ENCODE measurements at places on chromosomes 7 and 10.

GRCh38 chr10:128125944-128126764 is at the start of gene MKI67:
TSS of gene MKI67 (minus strand) at chr10:128126423. CDS start at chr10:128125667, 756 bp downstream.
- DNase-seq, result peak; percentile 77

DNA sequence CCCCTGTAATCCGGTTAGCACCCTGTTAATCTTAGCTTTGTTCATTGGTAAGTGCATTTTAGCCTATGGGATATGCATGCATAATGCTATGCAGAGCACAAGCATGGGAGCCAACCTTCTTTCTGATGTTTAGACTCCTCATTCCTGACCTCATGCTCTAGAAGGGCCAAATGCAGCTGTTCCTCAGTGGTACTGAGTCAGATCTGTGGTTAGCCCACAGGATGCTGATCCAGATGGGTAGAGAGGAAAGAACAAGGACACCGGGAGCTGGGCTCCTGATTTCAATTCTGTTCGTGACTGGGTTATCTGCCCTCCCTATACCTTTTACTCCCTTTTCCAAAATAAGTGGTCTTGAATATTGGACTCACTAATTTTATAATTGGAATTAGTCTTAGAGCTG is 31.7 kb upstream of the C10orf90 start:
- DNase-seq, result no peak

GRCh38 chr7:30659312-30659711 is 22.9 kb downstream of the CRHR2 start:
- DNase-seq, result no peak

DNA sequence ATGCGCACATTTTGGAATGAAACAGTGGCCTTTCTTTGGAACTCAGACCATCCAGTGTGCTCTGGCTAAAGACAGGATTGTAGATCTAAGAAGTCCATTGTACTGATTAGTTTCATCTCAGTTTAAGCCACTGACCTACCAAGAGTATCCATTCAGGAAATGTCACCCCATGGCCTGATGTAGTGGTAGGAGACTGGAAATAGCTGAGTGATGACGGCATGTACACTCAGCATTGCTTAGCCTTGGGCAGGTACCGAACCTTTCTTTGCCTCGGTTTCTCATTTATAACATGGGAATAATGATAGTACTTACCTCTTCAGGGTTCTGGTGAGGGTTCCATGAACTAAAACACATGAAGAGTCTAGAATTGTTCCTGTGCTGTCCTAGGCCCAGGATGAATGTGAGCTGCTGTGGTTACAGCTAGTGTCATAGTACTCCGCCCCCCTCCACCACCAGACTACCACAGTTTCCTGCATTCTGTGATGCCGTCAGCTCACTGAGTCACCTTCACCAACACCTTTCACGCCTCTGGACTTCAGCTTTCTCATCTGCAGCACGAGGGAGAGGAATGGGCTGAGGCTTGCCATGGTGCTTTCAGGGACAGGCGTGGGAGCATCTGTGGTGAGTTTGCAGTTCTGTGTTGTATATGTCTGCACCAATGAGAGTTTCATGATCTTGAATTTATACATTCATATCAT is 484.0 kb upstream of the GALNT17 start:
- peak; percentile 44 for DNase-seq

GRCh38 chr10:77494327-77494726 is 143.3 kb downstream of the KCNMA1 start:
- no peak for DNase-seq

GRCh38 chr10:90051474-90051873 is 350.1 kb downstream of the KIF20B start:
- DNase-seq, result no peak

DNA sequence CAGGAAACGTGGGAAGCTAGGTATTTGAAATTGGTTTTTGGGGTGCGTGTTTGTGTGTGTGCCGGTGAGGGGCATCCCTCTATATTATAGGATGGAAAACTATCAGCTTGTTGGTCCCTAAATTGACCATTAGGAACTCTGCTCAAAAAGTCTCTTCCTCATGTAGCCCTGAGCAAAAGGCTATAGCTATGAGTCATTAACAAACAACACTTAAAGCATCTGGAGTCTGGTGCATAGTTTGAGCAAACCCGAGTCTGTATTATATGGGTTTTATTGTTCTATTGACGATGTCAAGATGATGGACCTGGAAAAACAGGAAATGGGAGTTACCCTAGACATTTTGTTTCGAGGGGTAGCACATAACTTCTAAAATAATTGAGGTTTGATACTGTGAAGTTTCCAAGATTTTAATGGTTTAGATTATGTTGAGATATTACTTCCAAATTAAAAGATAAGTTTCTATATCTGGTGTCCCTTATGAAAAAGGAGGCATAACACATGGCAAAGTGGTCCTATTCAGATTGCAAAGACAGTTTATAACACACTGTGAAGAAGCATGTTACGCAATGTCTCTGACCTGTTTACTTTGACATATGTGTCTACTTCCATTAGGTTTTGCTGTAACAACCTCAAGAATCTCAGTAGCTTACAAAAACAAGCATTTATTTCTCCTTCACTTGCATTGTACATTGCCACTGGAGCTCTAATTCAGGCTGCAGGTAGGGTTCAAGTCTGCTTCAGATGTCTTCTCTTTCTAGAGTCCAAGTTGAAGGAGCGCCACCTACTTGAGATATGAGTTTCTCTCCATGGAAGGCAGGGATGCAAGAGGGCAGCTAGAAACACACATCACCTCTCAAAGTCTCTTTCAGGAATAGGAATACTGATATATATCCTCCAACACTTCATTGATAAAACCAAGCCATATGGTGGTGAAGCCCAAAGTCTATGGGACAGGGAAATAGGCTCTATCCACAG is 357.7 kb downstream of the PHF14 start:
- no peak for DNase-seq

DNA sequence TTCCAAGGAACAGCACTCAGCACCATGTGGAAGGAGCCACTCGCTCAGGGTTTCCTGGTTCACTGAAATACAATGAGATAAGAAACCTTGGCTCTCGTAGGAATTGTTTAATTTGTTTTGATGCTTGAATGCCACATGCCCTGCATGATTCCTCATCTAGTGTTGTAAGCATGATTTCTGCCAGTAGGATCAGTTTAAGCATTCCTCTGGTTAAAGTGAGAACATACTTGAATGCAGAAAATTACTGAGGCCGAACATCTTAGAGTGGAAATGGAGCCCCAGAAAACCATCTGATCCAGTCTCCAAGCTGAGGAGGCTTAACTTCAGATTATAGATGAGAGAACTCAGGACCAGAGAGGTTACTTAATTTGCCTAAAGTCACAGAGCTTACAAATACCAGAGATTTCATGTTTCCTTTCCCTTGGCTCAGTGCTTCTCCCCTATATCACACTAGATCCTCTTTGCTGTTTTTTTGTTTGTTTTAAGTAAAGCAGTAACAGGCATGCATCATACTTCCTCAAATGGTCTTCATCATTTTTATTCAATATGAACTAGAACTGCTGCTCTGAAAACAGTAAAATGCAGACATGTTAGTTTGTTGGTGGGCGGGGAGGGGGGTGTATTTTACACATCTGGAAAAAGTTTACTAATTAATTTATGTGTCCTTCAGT is 125.1 kb downstream of the ADAM12 start:
- no peak for DNase-seq

GRCh38 chr10:75398200-75398691 is 3.3 kb downstream of the ZNF503 start:
- no peak for DNase-seq

- DNase-seq, result no peak
These were observed 10.0 kb upstream of the LRRC4 start for GRCh38 chr7:128041203-128041602.

GRCh38 chr10:13946209-13946460 is 359.4 kb downstream of the PRPF18 start:
- no peak for DNase-seq

- no peak for DNase-seq
These were observed 1.3 kb downstream of the TBC1D12 start for GRCh38 chr10:94403380-94404213.

DNA sequence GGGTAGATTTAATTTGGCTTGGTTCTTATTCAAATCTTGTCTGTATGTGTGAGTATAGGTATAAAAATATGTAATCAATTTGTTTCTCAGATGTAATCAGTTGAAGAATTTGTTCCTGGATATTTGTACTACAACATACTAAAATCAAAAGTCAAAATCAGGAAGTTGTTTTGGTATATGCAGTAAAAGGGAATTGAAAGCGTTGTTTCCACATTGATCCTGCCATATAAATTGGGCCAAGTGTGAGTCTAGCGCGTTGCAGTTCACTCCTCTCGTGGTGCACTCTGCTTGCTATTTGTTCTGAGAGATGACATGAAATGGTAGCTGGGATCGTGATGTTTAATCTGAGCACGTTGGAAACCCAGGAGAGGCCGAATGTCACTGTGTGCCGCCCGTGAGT is 55.9 kb downstream of the SHH start:
- DNase-seq, result no peak

- no peak for DNase-seq
These were observed 49.2 kb upstream of the FAM133B start for GRCh38 chr7:92639213-92639896.

GRCh38 chr10:24884316-24884715 is 68.1 kb downstream of the PRTFDC1 start:
- no peak for DNase-seq

GRCh38 chr7:83921941-83922607 is 272.5 kb downstream of the SEMA3A start:
- DNase-seq, result no peak

DNA sequence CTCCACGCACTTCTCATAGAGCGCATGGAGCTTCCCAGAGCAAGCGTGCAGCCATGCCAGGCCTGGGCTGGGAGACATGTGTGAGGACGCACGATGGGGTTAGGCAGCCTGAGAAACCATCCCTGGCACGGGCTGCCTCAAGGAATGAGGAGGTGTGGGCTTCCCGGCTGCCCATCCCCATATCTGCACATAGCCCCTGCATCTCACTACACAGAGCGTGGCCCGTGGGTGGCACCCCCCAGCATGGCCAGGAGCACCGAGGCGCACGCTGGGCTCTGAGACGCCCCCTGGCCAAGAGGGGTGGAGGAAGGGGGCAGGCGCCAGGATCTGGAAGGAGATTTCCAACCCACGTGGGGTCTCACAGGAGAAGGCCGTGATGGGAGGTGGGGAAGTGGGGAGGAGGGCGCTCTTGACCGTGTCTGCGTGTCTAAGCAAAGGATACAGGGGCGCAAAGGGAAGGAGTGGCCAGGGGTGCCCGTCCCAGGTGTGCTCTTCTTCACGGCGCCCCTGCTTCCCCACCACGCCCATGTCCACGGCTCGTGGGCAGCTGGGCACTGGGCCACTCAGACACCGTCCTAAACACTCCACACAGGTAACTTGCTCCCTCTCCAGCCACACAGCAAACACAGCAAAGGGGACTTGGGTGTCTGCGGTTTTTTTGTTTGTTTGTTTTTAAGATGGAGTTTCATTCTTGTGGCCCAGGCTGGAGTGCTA is 340.5 kb downstream of the PTPRN2 start:
- DNase-seq, result no peak

- no peak for DNase-seq
These were observed 27.8 kb upstream of the ITGB8 start for GRCh38 chr7:20302891-20303290.

DNA sequence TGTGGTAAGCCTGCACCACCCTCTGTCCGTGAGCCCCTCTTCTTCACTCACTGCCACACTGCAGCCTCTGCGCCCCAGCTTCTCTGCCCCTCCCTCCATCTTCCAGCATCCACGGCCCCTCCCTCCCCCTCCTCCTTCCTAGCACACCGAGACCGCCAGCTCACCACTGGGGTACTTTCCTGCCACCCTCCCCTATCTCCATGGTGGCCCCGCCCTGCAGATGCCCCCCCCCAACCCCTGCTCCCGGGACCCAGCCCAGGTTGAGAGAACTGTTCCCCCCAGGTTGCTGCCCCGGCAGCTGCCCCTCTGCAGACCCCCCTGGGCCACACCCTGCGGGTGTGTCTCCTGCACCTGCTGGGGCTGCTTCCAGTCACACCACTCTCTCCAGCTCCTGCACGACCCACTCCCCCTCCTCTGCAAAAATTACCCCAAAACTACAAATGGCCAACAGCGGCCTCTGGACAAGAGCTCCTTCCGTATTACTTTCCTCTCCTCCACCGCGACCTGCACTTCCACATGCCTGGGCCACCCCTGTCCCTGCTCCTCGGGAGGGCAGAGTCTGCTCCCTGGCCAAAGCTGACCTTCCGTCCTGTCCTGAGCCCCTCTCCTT is 209.2 kb upstream of the PPP2R2D start:
- DNase-seq, result no peak

GRCh38 chr7:33887266-33887975 is 17.9 kb upstream of the BMPER start:
- DNase-seq, result no peak

GRCh38 chr7:27184337-27185012 is 557 bp downstream of the HOXA11 start:
- DNase-seq, result no peak

GRCh38 chr10:12924911-12925310 is 76.6 kb downstream of the CCDC3 start:
- no peak for DNase-seq

GRCh38 chr10:95394161-95394880 is 103.5 kb upstream of the PDLIM1 start:
- DNase-seq, result no peak

DNA sequence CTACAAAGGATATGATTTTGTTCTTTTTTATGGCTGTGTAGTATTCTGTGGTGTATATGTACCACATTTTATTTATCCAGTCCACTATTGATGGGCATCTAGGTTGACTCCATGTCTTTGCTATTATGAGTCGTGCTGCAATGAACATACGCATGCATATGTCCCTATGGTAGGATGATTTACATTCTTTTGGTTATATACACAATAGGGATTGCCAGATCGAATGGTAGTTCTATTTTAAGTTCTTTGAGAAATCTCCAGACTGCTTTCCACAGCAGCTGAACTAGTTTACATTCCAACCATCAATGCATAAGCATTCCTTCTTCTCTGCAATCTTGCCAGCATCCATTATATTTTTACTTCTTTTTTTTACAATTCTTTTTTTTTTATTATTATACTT is 35.6 kb upstream of the FAM13C start:
- no peak for DNase-seq

DNA sequence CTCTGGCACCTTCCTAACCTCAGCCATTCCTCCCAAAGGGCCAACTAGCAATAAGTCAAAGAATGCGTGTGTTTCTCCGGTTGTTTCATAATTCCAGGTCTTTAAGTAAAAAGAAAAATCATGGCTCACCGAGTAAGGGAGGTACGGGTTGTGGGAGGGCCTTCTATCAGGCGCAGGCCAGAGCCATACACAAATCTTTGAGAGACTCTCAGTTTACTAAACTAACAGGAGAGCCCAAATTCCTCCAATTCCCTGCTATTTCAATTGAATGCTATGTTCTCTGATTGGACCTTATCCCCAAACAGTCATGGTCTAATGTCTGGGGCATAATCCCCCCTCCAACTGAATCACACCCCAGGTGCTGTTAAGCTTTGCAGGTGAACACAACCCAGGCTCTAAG is 26.2 kb upstream of the SLF2 start:
- no peak for DNase-seq

DNA sequence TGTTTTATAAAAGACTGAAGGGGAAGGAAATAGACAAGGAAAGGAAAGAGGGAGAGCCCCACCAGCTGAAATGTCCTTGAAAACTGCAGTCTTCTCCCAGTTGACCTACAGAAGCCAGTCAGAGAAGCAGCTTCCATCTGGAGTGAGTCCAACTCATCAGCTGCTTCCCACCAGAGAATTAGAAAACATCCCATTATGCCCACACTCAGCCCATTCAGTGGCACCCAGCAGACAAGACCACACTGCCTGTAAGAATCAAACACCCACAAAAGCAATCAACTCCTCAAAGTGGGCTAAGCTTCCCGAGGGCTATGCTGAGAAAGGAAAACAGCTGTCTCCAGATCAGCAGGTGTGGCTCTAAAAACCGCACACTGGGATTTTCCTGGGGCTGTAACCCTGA is 29.6 kb upstream of the TMEM213 start:
- no peak for DNase-seq

Data from stimulated activated CD4-positive, alpha-beta T cell treated with anti-CD3 and anti-CD28 coated beads, Interleukin-12 subunit alpha, Interleukin-12 subunit beta, amount 100 ng/mL, for 24 hours (primary cell).